ENCODE measurements at places on chromosomes 7 and 10.
A peak's percentile ranks its signal among the peaks of the same experiment; 100 is the strongest.

DNA sequence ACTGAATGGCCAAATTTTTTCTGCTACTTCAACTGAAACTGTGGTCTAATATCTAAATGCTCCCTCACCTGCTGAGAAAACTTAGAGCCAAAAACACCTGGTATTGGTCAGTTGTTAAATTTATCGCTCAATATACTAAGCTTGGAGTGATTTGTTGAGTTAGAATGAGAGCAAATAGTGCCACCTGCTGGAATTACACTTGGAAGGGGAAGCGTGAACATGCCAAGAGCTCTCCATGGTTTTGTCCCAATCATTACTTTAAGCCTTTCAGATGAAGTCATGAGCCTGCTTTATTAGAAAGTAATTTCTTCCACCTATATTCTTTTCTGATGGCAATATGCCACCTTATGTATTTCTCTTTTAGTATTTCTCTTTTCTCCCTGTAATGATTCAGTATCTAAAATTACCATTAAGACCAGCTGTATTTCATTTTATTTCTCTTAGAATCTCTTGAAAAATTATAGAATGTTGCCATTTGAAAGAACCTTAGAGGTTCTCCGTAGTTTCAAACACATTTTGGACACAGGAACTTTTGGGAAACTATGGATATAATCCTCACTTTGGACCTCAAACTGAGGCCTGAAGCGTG is 447.8 kb upstream of the C7orf33 start:
- peak; percentile 74 for DNase-seq

DNA sequence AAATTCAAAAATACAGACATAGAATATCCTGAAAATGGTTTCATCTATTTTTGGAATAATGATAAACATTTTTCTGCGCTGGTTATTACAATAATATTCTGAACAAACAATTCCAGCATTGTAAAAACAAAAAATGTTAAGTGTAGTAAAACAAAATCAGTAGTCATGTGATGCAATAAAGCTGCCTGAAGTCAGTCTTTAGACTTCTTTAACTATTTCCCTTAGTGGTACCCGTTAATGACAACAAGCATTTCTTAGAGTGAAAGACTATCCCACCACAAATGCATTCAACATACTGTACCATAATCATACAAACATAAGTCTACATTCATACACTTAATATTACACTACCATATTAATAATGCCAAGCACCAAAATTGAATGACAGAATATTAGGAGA is 1.6 kb downstream of the SKAP2 start:
- DNase-seq, result no peak

DNA sequence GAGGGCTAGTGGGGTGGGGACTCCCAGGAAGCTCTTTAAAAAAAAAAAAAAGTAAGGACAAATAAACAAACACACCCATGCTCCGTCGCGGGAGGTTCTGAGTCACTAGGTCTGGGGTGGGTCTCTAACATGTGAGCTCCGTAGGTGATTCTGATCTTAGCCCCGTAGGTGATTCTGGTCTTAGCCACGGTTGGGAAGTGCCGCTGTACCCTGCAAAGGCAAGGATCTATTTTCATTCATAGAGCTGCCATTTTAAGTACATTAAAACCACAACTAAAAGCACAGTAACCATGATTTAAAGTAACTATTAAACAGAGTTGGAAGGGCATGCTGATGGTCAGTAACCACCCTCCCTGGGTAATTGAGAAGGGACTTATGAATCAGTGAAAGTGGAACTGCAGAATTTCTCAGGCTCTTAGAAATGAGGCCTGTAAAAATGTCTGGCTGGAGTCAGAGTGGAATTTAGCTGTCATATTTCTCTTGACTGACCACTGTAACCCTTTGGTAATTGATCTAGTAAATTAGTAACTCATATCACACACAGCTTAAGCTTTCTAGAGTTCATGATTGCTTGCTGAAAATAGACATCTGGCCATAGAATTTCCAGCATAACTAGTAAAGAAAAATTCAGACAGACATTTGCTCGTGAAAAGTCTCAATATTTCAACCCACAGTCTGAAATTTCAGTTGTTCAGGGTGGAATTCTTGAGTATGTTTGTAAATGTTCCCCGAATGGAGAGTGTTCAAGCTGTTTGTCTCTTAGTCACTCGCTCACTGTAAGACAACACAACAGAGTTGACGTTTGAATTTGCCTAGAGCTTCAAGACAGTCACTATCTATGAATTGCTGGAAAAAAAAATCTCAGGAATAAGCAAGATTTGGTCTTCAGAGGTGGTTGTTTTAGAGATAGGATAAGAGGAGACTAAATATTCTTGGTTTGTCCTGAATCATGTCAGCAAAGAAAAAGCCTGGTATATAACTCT is 34.2 kb upstream of the TCF7L2 start:
- no peak for DNase-seq

GRCh38 chr7:158963771-158964241 is 107.4 kb downstream of the DYNC2I1 start:
- DNase-seq, result no peak

- no peak for DNase-seq
These were observed 359.8 kb downstream of the FRMD4A start for GRCh38 chr10:13970957-13971353.

GRCh38 chr7:1331561-1332467 is 99.1 kb downstream of the UNCX start:
- DNase-seq, result no peak

- no peak for DNase-seq
These were observed 60.4 kb downstream of the AFAP1L2 start for GRCh38 chr10:114343623-114344505.

GRCh38 chr10:97640868-97641811 is 669 bp downstream of the PI4K2A start:
- peak; percentile 83 for DNase-seq

GRCh38 chr7:3493499-3493898 is 192.4 kb downstream of the SDK1 start:
- DNase-seq, result no peak

- DNase-seq, result no peak
These were observed 4.9 kb downstream of the TRIM8 start for GRCh38 chr10:102648889-102649796.

DNA sequence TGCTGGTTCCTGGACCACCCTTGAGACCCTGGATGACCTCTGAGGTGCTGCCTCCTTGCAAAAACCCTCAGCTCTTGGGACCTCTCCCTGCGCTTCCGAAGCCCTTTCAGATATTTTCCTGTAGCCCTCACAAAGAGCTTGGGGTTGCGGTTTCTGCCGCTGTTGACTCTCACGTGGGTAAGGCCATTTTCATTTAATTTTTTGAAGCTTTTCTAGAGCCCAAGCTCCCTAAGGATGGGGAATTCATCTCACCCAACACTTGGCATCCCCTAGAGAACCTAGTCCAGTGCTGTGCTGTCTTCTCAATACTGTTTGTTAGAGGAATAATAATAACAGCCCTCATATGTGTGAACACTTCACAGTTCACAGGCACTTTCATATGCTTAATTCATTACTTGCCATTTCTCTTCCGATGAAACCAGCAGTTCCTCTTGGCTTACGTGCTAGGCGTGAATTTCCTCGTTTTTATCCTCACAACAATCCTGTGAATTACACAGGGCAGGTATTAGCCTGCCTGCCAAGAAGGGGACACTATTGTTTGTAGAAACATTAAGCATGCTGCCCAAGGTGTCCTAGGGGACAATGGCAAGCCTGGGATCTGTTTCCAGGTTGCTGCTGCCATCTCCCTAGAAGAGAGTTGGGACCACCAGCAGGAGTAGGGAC is 71.6 kb upstream of the CTBP2 start:
- DNase-seq, result no peak

DNA sequence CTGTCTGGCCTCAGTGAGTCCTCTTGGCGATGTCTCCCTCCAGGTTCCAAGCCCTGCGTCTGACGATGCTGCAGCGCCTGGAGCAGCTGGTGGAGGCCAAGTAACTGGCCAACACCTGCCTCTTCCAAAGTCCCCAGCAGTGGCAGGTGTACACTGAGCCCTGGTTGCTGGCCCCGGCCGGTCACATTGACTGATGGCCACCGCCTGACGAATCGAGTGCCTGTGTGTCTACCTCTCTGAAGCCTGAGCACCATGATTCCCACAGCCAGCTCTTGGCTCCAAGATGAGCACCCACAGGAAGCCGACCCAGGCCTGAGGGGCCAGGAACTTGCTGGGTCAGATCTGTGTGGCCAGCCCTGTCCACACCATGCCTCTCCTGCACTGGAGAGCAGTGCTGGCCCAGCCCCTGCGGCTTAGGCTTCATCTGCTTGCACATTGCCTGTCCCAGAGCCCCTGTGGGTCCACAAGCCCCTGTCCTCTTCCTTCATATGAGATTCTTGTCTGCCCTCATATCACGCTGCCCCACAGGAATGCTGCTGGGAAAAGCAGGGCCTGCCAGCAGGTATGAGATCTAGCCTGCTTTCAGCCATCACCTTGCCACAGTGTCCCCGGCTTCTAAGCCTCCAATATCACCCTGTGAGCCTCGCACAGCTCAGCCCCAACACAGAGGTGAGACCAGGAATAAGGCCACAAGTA is 7.3 kb upstream of the ZNF22 start:
- peak; percentile 36 for DNase-seq

GRCh38 chr10:78849115-78849514 is 219.7 kb upstream of the ZMIZ1 start:
- peak; percentile 21 for DNase-seq

DNA sequence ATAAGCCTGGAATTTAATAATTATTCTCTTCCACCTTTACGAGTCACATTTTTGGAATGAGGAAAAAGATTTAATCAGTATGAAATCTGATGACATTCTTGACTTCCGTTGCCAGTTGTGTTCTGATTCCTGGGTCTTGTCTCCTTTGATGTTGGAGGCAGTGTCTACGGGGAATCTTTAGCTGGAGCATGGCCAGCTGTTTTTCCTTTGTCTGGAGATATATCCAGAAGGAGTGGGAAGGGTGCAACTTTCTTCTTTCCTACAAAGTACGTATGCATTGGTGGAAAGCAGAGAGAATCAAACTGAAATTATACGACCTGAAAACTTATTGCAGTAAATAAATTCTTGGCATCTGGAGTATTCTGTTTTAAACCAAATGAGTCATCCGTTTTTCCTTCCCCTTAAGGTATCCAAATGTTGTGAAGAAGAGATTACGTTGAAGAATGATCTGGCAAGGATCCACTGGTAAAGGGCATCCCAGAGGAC is 6.9 kb upstream of the GNG11 start:
- DNase-seq, result no peak

- no peak for DNase-seq
These were observed 54.4 kb upstream of the CFAP46 start for GRCh38 chr10:132996603-132997343.

DNA sequence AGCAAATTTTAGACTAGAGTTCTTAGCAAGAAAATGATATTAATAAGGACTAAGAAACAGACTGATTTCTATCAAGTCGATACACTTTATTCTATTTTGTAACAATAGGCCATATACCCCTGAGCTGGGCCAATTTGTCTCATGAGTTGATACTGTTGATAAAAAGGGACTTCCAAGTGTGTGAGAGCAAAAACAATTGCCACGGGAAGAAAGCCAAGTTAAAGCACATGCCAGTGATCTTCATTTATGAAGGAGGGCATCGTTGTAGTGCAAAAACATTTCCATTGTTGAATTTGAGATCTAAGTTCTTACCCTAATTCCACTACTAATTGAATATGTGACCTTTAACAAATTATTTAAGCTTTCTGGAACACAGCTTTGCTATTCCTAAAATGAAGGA is 119.9 kb downstream of the CNOT4 start:
- DNase-seq, result no peak

DNA sequence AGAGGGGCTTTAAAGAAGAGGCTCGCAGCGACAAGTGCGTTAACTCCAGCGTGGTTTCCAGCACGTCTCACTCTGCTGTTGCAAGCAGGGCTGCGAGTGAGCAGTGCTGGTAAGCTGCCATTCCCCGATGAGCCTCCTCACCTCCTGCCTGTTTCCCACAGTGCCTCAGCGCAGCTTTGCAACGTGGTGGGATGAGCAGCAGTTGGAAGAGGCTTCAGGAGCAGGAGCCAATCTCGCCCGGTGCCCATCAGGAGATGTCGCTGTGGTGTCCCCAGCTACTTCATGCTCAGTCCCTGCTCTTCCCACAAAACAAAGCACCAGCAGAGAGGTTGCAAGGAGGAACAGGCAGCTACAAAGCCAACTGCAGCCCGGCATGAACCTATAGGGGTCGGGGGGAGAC is 2.4 kb upstream of the ADARB2 start:
- peak; percentile 81 for DNase-seq

GRCh38 chr10:101744267-101744666 is 31.6 kb downstream of the FGF8 start:
- no peak for DNase-seq

GRCh38 chr10:86868353-86868752 is 89.1 kb downstream of the MMRN2 start:
- peak; percentile 94 for DNase-seq

- no peak for DNase-seq
These were observed 9.0 kb upstream of the ARMS2 start for GRCh38 chr10:122445469-122445868.

Measured in endodermal cell (in vitro differentiated cells).